Stimulated activated naive B cell treated with anti-CD40 and anti-IgM and Interleukin-4, amounts not matched to agents 10 μg/mL and 1 μg/mL and 100 μg/mL, for 72 hours (primary cell): ENCODE measurements at places on chromosomes 4 and X.

DNA sequence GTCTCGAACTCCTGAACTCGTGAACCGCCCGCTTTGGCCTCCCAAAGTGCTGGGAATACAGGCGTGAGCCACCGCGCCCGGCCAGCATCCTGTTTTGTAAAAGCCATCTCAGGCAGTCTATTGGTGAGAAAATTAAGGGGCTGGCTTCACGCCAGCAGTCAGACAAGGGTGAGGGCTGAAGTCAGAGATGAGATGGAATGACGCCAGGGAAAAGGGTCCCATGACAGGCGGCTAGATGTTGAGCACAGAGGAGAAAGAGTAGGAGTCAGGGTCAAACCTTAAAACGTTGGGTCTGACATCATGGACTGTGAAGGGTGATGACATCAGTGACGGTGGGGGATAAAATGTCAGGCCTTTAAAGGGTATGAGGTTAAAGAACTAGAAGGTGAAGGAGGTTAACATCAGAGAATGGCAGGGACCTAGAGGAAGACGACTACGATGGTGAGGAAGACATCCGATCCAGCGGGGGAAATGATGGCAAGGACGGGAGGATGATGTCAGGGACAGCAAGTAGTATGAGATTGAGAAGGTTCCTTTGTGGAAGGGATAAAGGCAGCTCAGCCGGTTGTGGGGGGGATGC is 504 bp upstream of the RBM3 start:
- H3K4me1 ChIP-seq, result peaks cover 4% of the 10 kb centered on the region
- no peak for DNase-seq
- H3K27me3 ChIP-seq, result no peaks in the 10 kb centered on the region
- H3K27ac ChIP-seq, result peak overlapping the region; percentile 100
- H3K36me3 ChIP-seq, result peaks cover 21% of the 10 kb centered on the region

DNA sequence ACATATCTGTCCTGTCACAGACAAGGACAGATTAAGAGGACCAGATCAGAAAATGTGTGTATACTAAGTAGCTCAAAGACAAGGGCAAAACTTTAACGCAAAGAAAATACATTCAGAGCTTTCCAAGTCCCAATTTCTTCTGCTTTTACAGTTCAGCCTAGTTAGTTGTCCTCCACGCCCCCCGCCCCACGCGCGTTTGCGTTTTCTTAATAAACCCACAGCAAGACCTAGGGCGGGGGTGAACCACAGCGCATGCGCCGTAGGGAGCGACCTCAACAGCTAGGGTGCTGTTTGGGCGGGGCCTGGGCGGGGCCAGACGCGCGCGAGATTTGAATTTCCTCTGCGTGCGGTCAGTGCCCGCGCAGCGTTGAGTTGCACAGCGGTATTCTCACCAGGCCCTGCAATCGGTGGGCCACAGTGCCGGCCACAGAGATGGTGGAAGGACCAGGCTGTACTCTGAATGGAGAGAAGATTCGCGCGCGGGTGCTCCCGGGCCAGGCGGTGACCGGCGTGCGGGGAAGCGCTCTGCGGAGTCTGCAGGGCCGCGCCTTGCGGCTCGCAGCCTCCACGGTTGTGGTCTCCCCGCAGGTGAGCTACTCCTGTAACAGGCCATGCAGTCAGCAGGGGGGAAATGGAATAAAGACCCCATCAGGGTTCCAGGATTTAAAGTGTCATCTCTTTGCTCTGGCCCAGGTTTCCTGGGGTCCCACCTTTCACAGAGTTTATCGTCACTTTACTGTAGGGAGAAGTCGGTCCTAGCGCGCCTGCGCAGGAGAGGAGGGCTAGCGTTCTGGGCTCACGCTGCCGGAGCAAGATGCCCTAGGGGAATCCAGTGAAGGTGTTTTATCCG is at the start of gene NEIL3:
TSS of gene NEIL3 (plus strand) at position 353 of the 850 bp plus-strand sequence. CDS start at position 433, 80 bp downstream.
- H3K27me3 ChIP-seq, result no peaks in the 10 kb centered on the region
- DNase-seq, result peak; percentile 78
- H3K27ac ChIP-seq, result peak within 1 kb of the TSS; percentile 92
- H3K36me3 ChIP-seq, result peaks cover 1% of the 10 kb centered on the region
- peaks cover 10% of the 10 kb centered on the region for H3K4me1 ChIP-seq

DNA sequence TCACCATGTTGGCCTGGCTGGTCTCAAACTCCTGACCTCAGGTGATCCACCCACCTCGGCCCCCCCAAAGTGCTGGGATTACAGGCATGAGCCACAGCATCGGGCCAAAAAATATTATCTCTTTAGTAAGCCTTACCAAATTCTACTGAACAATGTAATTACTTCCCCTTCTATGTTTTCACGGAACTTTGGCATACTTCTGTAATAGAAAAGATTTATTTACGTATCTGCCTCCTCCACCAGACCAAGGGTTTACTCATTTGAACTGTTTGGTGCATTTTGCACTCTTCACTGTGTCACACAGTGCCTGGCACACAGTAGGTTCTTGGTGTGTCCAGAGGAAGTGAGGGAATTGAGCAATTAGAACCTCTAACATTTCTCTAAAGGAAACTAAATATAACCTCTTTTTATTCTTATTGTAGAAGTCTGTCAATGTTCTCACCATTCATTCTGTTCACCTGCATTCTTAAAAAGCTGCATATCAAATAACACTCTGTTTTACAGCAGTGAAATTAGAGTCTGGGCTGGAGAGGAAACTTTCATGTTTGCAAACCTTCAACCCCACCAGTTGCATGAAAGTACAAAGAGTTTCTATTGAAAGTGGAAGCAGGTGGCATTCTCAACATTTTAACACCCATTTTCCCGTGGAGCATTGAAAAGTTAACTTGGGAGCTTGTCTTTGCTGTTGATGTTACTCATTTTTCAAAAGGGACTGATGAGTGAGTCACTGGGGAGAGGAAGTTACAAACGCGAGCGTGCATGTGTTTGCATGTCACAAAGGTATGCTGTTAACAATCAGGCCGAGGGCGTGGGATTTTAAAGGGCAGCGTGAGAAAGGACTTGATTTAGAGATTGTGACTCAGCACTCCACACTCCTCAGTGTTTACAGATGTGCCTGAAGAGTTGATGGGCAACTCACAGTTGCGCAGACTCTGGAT is 314.1 kb downstream of the STK32B start:
- no peak overlapping the region for H3K27ac ChIP-seq
- H3K4me3 ChIP-seq, result no peak overlapping the region
- no peaks in the 10 kb centered on the region for H3K36me3 ChIP-seq
- DNase-seq, result no peak
- no peaks in the 10 kb centered on the region for H3K4me1 ChIP-seq

DNA sequence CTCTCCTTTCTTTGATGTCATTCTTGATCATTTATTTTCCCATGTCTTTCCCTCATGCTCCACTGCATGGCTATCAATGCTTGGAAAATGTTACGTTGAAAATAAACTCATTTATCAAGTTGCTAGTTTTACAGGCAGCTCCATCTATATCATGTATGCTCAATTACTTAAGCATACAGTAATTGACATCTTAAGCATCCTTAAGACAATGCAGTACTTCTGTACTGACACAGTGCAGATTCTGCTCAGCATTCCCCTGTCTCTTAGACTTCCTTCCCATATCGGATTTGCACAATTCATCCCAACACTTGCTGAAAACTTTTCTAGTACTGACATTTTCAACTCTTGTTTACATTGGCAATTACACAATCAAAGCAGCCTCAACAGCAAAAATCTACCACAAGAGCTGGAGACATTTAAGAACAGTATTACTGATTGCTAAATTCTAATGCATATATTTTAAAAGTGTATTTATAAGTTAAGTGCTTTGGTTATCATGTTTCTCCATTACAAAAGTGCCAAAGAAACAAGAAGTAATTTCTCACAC is 165.6 kb downstream of the ATP10D start:
- no peak overlapping the region for H3K27ac ChIP-seq
- H3K4me3 ChIP-seq, result no peak overlapping the region
- DNase-seq, result no peak
- H3K27me3 ChIP-seq, result no peaks in the 10 kb centered on the region

GRCh38 chrX:960821-961220 is 251.6 kb downstream of the CRLF2 start:
- H3K27ac ChIP-seq, result no peak overlapping the region
- H3K36me3 ChIP-seq, result no peaks in the 10 kb centered on the region
- no peaks in the 10 kb centered on the region for H3K4me1 ChIP-seq
- no peak overlapping the region for H3K4me3 ChIP-seq

- DNase-seq, result no peak
- H3K4me3 ChIP-seq, result peak within 1 kb of the TSS; percentile 81
- H3K4me1 ChIP-seq, result peaks cover 6% of the 10 kb centered on the region
- H3K27me3 ChIP-seq, result no peaks in the 10 kb centered on the region
- peaks cover 8% of the 10 kb centered on the region for H3K36me3 ChIP-seq
- H3K27ac ChIP-seq, result peak within 1 kb of the TSS; percentile 78
Measured at GRCh38 chr4:128287141-128287870, at the start of gene PGRMC2. Gene PGRMC2, minus strand, starts transcription at chr4:128287813. Its CDS starts 23 bp downstream, at chr4:128287790.

DNA sequence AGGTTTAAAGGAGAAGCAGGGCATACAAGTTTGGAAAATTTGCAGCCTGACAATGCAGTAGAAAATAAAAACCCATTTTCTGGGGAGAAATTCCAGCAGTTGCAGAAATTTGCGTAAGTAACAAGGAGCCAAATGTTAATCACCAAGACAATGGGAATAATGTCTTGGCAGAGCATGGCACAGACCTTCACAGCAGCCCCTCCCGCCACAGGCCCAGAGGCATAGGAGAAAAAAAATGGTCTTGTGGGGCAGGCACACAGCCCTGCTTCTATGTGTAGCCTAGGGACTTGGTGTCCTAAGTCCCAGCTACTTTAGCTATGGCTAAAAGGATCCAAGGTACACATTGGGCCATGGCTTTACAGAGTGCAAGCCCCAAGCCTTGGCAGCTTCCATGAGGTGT is 65.7 kb downstream of the SPOCK3 start:
- no peak overlapping the region for H3K4me3 ChIP-seq
- H3K27me3 ChIP-seq, result no peaks in the 10 kb centered on the region
- no peaks in the 10 kb centered on the region for H3K36me3 ChIP-seq

DNA sequence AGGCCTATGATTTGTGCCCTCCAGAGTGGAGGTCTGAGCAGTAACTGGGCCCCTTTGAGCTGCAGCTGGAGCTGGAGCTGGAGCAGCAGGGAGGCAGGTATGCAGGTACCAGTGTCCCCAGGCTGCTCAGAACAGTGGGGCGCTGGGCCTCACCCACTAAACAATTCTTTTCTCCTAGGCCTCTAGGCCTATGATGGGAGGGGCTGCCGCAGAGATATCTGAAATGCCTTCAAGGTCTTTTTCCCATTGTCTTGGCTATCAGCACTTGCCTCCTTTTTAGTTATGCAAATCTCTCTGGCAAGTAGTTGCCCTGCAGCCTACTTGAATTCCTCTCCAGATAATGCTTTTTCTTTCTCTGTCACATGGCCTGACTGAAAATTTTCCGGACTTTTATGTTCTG is 79.7 kb upstream of the OTUD4 start:
- H3K4me1 ChIP-seq, result no peaks in the 10 kb centered on the region
- peaks cover 2% of the 10 kb centered on the region for H3K36me3 ChIP-seq
- H3K27me3 ChIP-seq, result no peaks in the 10 kb centered on the region
- no peak overlapping the region for H3K27ac ChIP-seq

DNA sequence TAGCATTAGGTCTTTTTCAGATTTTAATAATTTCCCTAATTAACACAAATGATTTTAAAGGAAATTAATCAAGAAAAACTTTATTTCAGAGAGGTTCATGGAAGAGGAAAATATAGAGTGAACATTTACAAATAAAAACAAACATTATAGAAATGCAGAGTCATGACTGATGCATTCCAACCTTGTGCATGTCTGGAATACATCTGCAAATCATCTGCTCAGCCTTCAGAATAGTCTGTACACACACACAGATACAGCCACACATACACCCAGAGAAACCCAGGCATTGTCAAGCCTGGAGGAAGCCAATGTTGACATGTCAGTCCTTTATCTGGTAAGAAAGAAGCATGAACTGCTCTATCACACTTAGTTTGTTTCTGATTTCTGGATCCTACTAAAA is 61.3 kb upstream of the NFKB1 start:
- no peaks in the 10 kb centered on the region for H3K4me1 ChIP-seq
- no peaks in the 10 kb centered on the region for H3K27me3 ChIP-seq
- no peak for DNase-seq
- H3K4me3 ChIP-seq, result no peak overlapping the region
- peaks cover 1% of the 10 kb centered on the region for H3K36me3 ChIP-seq

- H3K36me3 ChIP-seq, result no peaks in the 10 kb centered on the region
- H3K27me3 ChIP-seq, result peaks cover 9% of the 10 kb centered on the region
- no peak overlapping the region for H3K4me3 ChIP-seq
- H3K4me1 ChIP-seq, result no peaks in the 10 kb centered on the region
Measured at GRCh38 chrX:17635231-17635630, 102.1 kb upstream of the SCML1 start.

DNA sequence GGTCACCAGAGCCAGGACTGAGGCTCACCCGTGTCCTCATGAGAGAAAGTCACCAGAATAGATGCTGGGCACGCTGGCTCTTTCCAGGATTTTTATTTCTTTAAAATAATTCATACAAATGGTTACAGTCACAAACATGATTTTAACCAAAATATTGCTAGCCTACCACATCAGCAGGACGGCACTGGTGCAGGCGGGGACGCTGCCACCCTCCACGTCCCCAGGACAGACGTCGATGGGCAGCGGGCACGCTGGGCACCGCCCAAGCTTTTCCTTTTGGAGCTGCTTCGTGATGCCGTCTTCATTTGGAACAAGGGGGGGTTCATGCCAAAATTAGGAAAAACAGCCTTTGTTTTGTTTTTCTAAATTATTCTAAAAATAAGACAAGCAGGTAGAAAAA is 37.6 kb downstream of the CTBP1 start:
- peaks cover 41% of the 10 kb centered on the region for H3K36me3 ChIP-seq
- no peak overlapping the region for H3K4me3 ChIP-seq
- DNase-seq, result no peak
- no peaks in the 10 kb centered on the region for H3K27me3 ChIP-seq
- peak overlapping the region; percentile 56 for H3K27ac ChIP-seq

- H3K4me1 ChIP-seq, result no peaks in the 10 kb centered on the region
- no peak overlapping the region for H3K27ac ChIP-seq
- no peaks in the 10 kb centered on the region for H3K27me3 ChIP-seq
Measured at GRCh38 chrX:149993989-149994388, 55.7 kb upstream of the EOLA2 start.

GRCh38 chrX:41293269-41293668 is 40.7 kb upstream of the DDX3X start:
- DNase-seq, result no peak
- peaks cover 4% of the 10 kb centered on the region for H3K27me3 ChIP-seq
- H3K36me3 ChIP-seq, result peaks cover 5% of the 10 kb centered on the region
- no peak overlapping the region for H3K4me3 ChIP-seq
- H3K27ac ChIP-seq, result no peak overlapping the region
- peaks cover 5% of the 10 kb centered on the region for H3K4me1 ChIP-seq
